ENCODE measurements at places on chromosomes 3 and 15.

- no peak for DNase-seq
Measured at GRCh38 chr3:10253731-10254130, 5.5 kb downstream of the TATDN2 start.

DNA sequence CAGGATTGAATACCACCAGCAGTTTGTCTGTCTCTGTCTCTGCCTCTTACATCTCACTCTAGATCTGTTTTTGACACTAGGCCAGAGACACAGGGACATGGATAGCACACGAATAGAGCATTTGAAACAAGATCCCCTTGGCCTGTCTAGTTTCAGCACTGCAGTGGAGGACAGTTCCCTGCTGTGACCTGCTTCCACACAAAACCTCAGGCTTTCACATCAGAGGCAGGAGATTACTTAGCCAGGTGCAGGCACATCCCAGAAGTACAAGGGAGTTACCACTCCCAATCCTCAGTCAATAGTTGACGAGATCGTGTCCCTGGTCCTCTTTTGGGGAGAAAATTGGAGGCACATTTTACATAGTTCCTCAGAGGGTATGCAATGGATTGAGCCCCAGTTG, 34.0 kb upstream of the CCK start:
- DNase-seq: no peak

GRCh38 chr15:43492673-43493601, at the start of gene TP53BP1:
TSS of gene TP53BP1 (minus strand) at chr15:43493156. CDS start at chr15:43493043, 113 bp downstream.
- peak; percentile 59 for DNase-seq

GRCh38 chr3:167787440-167787839, 51.9 kb downstream of the SERPINI1 start:
- no peak for DNase-seq

All from NCI-H187 (cell line).